NCI-H1694 (cell line): ENCODE measurements at places on chromosomes 3 and 15.
A peak's percentile ranks its signal among the peaks of the same experiment; 100 is the strongest.

GRCh38 chr3:71066849-71067261 lies 516.7 kb downstream of the FOXP1 start:
- no peak for DNase-seq

GRCh38 chr15:71747128-71748083 lies 62.9 kb upstream of the NR2E3 start:
- no peak for DNase-seq

DNA sequence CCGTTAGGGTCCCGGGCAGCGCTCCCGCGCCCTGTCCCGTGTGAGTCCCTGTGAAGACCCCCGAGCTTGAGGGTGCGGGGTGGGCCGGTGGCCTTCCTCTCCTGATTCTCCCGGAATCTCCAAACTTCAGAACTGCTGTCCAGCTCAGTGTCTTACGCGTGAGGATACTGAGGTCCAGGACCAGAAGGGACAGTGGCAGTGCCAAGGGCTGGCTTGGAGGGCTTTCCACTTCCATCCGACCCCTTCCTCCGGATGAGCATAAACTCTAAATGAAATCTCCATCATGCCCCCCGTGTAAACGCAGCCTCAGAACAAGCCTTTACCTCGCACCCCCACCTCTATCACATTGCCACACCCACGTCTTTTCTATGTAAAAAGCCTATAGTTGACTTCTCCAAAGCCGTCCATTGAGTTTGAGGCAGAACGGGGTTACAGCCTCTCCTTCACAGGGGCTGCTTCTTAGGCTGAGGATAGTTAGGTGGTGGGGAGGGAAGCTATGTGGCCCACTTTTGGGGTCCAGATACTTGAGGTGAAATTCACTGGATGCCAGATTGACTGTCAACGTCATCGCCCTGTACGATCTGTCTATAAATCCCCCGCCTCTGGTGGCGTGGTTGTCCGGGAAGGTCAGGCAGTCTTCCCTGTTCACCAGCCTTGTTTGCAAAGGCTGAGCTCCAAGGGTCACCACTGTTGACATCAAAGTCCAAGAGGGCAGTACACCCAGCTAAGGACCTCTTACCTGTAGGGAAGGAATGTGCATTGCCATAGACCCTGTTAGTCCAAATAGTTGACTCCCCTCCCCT lies 1.1 kb downstream of the EDEM1 start:
- no peak for DNase-seq

DNA sequence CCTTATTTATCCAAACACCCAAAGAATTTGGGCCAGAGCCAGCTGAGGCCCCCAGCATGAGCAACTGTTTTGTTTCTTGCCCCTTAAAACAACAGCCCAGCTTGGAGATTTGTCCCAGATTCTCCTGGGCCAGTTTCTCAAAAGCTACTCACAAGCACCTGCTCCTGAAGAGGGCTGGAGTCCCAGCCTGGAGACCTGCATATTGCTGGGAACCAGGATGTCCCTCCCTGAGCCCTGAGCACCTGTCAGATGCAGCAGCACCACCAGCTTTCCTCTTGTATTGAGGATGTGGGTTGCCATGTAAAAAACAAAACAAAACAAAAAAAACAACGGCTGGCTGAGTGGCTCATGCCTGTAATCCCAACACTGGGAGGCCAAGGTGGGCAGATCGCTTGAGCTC lies 7.0 kb upstream of the RFT1 start:
- no peak for DNase-seq

- no peak for DNase-seq
These were observed 25.5 kb downstream of the SEC62 start for GRCh38 chr3:169992156-169992555.

GRCh38 chr3:81433675-81434074 lies 327.8 kb downstream of the GBE1 start:
- DNase-seq, result no peak

GRCh38 chr15:75810874-75811498 lies 32.3 kb upstream of the UBE2Q2 start:
- DNase-seq, result no peak

- DNase-seq, result no peak
These were observed 8.1 kb upstream of the ADPRH start for GRCh38 chr3:119571230-119571629.

- DNase-seq, result no peak
These were observed 15.2 kb downstream of the EIF4E3 start for GRCh38 chr3:71709908-71710511.

DNA sequence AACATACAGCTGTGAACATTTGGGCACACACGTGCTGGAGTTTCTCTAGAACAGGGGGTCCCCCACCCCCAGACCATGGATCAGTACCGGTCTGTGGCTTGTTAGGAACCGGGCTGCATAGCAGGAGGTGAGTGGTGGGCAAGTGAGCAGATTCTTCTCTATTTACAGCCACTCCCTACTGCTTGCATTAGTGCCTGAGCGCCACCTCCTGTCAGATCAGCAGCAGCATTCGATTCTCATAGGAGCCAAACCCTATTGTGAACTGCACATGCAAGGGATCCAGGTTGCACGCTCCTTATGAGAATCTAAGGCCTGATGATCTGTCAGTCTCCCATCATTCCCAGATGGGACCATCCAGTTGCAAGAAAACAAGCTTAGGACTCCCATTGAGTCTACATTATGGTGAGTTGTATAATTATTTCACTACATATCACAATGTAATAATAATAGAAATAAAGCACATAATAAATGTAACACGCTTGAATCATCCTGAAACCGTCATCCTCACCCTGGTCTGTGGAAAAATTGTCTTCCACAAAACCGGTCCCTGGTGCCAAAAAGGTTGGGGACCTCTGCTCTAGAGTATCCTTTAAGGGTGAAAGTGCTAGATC lies 25.8 kb downstream of the CHRM5 start:
- no peak for DNase-seq

- no peak for DNase-seq
These were observed 95.8 kb downstream of the KCNAB1 start for GRCh38 chr3:156216216-156216615.

DNA sequence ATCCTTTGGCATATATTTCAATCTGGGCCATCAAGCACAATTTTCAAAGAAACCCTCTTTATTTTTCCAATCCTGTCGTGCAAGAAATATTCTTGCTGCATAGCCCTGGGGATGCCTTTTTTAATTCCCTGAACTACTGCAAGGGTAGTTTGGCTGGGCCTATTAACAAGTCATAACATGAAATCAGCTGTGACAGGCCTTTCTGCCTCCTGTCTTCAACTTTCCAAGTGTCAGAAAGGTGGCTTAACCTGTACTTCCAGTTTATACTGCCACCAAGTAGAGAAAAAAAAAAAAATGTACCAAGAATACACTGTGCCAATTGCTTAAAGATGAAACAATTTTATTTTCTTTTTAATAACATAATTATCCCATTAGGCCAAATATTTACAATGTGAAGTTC lies 32.4 kb upstream of the SPPL2A start:
- DNase-seq, result no peak

- DNase-seq, result no peak
These were observed 40.0 kb upstream of the TUSC7 start for GRCh38 chr3:116669576-116669975.

DNA sequence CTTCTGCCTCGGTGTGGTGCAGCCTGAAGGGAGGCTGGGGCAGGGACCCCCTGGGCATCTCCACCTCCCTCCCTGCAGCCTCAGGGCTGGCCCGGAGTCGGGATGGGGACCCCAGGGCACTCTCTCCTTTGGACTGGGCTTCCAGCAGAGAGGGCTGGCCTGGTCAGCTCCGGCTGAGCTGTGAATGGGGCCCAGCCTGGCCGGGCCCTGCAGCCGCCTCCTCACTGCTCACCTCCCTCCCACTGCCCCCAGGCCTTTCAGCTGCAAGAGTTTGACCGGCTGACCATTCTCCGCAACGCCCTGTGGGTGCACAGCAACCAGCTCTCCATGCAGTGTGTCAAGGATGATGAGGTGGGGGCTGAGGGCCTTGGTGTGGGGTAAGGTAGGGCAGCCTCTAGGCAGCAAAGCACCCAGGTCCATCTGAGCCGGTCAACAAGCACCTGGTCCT lies 36.0 kb downstream of the PSTPIP1 start:
- no peak for DNase-seq

GRCh38 chr15:49155834-49156627 lies 632 bp upstream of the COPS2 start:
- no peak for DNase-seq

GRCh38 chr3:170278627-170279026 lies 56.4 kb downstream of the PRKCI start:
- DNase-seq, result no peak

- no peak for DNase-seq
These were observed 192.1 kb downstream of the RORA start for GRCh38 chr15:61037031-61037430.

DNA sequence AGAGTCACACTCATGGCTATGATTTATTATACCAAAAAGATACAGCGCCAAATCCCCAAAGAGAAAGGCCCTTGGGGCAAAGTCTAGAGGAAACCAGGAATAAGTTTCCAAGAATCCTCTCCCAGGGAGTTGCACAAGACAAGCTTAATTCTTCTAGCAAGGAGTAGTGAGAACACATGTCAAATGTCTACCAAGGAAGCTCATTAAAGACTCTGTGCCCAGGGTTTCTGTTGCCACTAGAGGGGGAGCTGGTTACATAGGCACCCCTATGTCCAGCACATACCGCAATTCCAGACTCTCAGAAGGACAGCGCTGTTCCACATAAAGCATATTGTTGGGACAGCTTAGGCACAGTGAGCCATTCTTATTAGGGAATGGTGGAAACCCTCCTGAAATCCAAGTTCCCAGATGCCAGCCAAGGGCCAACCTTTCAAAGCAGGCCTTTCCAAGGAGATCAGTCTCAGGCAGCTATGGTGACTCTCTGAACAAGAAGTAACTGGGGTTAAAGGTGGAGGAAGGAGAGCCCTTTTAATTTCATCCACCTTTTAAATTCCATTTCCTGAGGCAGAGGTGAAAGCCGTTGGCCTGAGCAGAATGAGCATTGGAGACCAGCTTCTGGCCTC lies 194.2 kb downstream of the UACA start:
- DNase-seq, result no peak

GRCh38 chr15:76299786-76300185 lies 11.5 kb downstream of the ETFA start:
- no peak for DNase-seq

GRCh38 chr3:29936766-29937165 lies 655.9 kb downstream of the RBMS3 start:
- DNase-seq, result no peak

DNA sequence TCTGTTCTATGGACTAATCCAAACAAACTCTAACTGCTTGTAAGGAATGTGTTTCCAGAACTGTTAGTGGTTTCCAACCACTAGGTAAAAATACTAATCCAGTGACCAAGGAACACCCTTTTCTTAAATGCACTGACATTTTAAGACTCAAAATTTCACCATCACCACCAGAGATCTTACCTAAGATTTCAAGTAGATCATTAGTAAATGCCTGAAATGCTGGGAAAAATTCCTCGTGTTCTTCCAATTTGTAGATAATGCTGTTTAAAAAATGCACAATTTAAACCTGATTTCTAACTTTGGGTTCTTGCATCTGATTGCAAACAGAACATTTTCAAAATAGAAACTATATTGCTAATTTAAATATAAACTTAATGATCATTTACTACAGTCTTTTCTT lies 63.4 kb downstream of the ESYT3 start:
- no peak for DNase-seq

DNA sequence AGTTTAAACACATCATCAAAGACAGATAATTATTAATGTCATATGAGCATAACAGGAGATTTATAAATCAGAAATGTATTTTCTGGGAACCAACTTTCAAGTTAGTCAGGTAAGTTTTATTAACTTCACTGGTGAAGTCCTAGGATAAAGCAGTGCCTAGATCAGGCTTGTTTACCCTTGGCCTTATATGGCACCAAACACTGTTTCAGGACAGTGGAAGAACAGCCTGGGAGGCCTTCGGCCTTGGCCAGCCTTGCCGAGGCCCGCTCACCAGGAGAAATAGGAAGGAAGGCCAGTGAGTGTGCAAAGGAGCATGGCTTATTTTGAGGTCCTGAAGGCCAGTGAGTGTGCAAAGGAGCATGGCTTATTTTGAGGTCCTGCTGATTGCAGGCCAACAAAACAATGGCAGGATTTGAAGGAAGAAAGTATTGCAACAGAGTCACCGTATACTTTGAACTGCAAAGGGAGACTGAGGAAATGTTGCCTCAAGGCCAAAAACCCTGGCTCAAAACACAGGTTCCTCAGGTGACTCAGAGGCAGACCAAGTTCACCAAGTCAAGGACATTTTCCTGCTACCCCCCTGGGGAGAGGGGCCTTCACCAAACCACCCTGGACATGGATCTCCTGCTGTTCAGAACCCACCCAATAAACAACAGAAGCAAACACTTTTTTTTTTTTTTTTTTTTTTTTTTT lies 174.3 kb downstream of the TP63 start:
- DNase-seq, result no peak

DNA sequence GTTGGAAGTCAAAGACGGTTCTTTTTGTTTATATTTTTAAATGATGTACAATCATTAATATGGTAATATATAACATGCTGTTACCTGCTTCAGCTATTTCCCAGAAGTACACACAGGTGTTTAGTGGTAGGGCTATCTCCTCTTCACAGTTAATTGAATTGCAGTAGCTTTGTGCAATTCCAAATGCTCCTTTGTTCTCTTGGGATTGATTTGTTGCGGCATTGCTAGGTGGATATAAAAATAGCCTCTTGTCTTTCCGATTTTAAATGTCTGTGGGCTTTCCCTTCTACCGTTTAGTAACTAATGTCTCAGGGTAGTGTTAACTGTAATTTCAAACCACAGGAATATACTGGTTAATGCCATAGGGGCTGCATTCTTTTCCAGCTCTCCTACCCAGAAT lies 307.6 kb upstream of the SLITRK3 start:
- DNase-seq, result no peak

- no peak for DNase-seq
These were observed 120.8 kb upstream of the CCNL1 start for GRCh38 chr3:157280786-157281185.

DNA sequence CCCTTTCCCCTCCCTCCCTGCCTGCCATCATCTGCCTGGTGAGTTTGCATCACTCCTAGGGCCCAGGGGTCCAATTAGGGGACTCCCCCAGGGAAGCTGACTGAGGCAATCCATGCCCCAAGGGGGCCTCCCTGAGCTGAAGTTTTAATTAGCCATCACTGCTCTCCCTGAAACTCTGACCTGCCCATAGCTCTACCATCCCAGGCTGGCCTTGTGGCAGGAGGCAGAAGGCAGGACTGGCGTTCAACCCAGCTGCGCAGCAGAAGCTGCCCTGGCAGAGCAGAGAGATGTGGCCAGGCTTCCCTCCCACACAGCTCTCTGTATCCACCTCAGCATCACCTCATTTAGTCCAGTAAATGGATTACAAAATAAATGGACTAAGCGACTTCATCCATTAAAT lies 7.7 kb upstream of the C15orf39 start:
- no peak for DNase-seq

- DNase-seq, result peak; percentile 18
These were observed 69.3 kb upstream of the ST8SIA2 start for GRCh38 chr15:92324101-92324963.

- DNase-seq, result no peak
These were observed 197.0 kb upstream of the KCNH8 start for GRCh38 chr3:18951333-18951732.

- DNase-seq, result no peak
These were observed 123.7 kb downstream of the RBPMS2 start for GRCh38 chr15:64651601-64652191.
